Tibial nerve (tissue), 4 donors: ENCODE measurements at places on chromosomes 1 and 21. TPM values are rescaled to one million over a fixed set of nuclear protein-coding genes. Genes with fewer than 3 reads are reported as not detected.

The ABCD3 gene
- total RNA-seq = 45.9 TPM

DNA sequence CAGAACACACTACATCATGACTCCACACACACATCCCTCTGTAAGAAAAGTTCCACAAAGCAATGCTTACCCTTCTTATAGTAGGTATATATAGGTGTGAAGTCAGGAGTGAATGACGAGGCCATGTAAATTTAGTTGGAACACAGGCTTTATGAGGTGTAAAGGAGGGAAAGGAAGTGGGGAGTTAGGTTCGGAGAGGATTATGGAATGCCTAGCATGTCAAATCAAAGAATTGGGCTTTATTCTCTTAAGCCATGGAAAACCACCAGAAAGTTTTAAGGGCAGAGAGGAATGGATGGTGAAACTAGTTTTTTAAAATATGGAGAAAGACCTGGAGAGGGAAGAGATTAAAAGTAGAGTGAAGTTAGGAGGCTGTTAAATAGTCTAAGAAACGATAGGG is 26.3 kb downstream of the TFAP2E start:
- no peaks in the 10 kb centered on the region for H3K4me1 ChIP-seq
- no peak overlapping the region for H3K27ac ChIP-seq
- DNase-seq = no peak
- peaks cover 66% of the 10 kb centered on the region for H3K36me3 ChIP-seq

DNA sequence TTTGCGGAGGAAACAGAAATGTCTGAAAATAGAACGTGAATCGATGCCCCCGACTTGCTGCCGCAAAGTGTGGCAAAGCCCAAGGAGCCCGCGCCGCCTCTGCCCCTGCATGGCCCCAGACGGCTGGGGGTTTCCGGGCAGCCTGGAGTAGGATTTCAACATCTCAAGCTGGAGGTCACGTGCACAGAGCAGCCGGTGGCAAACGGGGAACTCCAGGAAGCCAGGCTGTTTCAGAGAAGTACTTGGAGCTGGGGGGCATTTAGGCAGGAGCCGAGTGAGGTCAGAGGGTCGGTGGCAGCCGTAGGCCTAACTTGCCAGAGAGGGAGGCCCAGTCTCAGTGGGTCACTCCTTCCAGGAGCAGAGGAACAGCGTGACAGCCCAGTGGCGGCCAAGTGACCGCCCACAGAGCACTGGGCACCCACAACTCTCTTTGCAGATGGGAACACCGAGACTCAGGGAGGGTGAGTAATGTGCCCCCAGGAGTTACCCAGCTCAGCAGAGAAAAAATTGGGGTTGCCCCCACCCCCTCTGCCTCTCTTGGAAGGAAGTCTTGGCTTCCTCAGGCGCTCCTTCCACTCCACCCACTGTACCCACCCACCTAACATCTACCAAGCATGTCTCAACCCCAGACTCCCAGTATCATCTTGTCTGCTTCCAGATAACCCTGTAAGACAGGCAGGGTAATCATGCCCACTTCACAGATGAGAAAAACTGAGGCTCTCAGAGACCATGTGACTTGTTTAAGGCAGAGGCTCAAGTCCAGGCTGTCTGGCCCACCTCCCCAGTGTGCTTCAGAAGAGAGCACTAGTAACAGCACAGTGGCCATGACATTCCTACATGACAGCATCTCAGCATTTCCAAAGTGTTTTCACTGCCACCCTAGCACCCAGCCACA is 179.4 kb downstream of the HIVEP3 start:
- peak; percentile 74 for DNase-seq
- peak overlapping the region; percentile 40 for H3K27ac ChIP-seq
- no peaks in the 10 kb centered on the region for H3K27me3 ChIP-seq
- H3K4me1 ChIP-seq = peaks cover 32% of the 10 kb centered on the region
- H3K36me3 ChIP-seq = no peaks in the 10 kb centered on the region

DNA sequence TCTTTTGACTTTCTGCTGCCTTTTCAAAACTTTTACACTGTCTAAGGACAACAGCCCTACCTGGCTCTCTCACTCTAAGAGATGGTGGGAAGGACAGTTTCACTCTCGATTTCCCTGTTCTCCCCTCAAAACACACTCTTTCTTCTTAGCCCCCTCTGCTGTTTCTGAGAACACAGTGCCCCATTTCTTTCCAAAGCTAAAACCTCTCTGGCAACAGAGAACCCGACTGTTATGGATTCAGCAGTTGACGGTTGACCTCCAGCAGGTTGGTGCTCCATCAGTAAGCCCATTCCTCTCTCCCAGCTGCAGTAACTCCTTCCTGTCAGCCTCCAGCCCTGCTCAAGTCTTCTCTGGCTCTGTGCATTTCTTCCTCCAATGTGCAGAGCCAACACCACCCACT is 88.2 kb upstream of the ABCD3 start:
- no peaks in the 10 kb centered on the region for H3K27me3 ChIP-seq
- no peak overlapping the region for H3K27ac ChIP-seq
- no peak overlapping the region for H3K4me3 ChIP-seq

DNA sequence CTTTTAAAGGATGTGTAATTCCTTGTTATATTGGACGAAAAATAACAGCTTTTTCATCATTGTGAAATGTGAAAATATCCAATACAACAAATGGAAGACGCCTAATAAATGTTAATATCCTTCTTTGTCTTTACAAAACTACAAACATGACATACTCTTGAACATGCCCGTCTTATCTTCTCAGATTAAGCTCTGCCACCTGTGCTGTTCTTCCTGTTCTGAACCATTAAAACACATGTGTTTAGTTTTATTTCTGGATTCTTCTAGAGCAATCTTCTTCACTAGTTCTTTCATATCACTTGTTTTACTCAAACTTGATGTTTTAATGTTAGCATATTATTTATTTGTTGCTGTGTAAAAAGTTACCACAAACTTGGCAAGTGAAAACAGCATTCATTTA is 147.0 kb downstream of the CLEC20A start:
- no peak for DNase-seq
- no peak overlapping the region for H3K27ac ChIP-seq
- H3K4me3 ChIP-seq = no peak overlapping the region

DNA sequence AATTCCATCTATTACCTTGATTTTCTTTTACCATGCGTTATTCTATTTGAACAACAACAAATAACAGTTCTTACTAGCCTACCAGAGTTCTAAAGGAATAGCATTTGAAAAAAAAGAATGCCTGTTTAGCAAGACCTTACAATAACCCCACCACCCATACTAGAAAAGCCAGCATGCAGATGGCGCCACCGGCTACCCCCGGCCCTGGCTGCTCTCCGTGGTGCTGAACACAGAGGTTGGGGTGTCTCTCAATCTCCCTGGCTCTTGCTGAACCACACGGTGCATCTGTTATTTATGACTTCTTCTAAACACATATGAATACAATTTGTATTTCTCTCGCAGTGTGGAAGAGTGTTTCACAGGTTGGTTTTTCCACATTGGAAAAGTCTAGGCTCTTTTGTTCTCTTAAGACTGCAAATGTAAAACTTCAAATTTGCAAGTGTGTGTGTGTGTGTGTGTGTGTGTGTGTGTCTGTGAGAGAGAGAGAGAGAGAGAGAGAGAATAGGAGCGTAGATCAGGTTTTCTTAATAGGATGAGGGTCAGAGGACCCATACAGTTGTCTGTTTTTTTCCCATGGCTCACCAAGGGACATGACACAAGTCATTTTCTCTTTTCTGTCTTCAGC is 13.6 kb downstream of the GRIK3 start:
- no peak for DNase-seq
- no peak overlapping the region for H3K27ac ChIP-seq
- no peak overlapping the region for H3K4me3 ChIP-seq
- peaks cover 6% of the 10 kb centered on the region for H3K4me1 ChIP-seq
- H3K27me3 ChIP-seq = no peaks in the 10 kb centered on the region

GRCh38 chr1:46517010-46517600 is 27.5 kb downstream of the DMBX1 start:
- DNase-seq = no peak
- H3K27me3 ChIP-seq = no peaks in the 10 kb centered on the region
- no peak overlapping the region for H3K27ac ChIP-seq
- no peak overlapping the region for H3K4me3 ChIP-seq
- no peaks in the 10 kb centered on the region for H3K4me1 ChIP-seq
- no peaks in the 10 kb centered on the region for H3K36me3 ChIP-seq

DNA sequence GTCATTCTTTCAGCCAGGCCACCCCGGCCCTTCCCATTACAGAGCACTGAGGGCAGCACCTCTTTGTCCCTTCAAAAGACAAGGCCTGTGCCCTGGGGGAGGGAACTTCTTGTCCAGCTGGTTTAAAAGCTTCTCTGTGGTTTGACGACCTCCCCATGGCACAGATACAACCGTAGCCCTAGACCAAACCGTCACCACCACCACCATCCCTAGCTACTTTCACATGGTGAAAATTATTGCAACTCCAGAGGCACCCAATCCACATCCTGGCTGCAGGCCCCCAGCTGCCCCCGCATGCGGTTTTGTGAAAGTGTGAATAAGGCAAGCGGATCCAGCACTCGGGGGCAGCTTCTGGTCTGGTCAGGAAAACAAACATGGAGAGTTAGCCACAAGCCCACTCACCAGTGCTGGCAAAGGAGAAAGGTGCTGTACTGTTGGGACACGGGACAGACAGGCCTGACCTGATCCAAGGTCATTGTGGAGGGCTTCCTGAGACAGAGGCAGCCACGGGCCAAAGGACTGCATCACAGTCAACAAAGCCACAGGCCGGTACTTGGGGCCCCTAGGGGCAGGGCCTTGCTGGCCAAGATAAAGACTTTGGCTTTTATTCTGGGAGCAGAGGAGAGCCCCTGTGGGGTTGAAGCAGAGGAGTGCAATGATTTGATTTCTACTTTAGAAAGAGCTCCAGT is 31.2 kb downstream of the CDCA8 start:
- H3K27ac ChIP-seq = peak overlapping the region; percentile 62
- no peaks in the 10 kb centered on the region for H3K36me3 ChIP-seq
- DNase-seq = no peak
- no peak overlapping the region for H3K4me3 ChIP-seq
- peaks cover 25% of the 10 kb centered on the region for H3K4me1 ChIP-seq

DNA sequence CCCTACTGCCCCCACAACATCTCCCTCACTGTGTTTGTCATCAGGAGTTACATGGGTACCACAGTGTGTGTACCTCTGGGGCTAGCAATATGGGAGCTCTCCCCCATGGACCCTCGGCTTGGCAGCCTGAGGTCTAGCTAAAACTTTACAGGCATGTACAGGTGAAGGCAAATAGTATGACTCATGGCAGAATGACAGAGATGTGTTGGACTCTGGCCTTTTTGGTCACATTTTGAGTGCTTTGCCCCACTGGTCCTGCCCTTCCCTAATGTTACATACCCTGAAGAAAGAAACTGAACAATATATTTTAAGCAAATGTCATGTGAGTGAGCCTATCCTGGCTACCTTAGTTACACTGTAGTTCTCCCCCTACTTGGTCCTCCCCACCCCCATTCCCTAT is 124.0 kb downstream of the NGF start:
- no peak for DNase-seq
- no peak overlapping the region for H3K27ac ChIP-seq
- peaks cover 12% of the 10 kb centered on the region for H3K4me1 ChIP-seq

GRCh38 chr1:242629396-242629795 is 104.9 kb upstream of the PLD5 start:
- no peaks in the 10 kb centered on the region for H3K4me1 ChIP-seq
- H3K36me3 ChIP-seq = no peaks in the 10 kb centered on the region
- no peaks in the 10 kb centered on the region for H3K27me3 ChIP-seq
- no peak overlapping the region for H3K4me3 ChIP-seq
- no peak overlapping the region for H3K27ac ChIP-seq

DNA sequence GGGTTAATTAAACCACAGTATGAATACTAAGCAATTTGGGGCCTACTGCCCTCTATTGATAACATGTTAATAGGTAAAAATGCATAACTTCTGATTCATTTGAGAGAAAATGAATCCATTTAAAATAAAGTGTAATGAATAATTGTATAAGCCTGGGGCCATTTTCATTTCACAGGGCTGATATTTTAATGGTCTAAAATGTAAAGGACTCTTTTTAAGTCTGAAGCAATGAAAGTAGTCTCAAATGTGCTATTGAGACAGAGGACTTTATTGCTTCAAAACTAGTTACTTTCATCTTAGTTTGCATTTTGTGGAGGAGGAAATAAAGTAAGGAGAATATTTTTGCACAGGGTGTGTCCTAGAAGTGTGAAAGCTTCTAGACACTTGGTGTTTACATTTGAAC is 155.4 kb downstream of the TLR5 start:
- H3K27ac ChIP-seq = no peak overlapping the region
- DNase-seq = no peak
- no peak overlapping the region for H3K4me3 ChIP-seq
- no peaks in the 10 kb centered on the region for H3K27me3 ChIP-seq
- peaks cover 11% of the 10 kb centered on the region for H3K4me1 ChIP-seq
